ENCODE measurements at places on chromosomes 4 and X.

- DNase-seq: no peak
These were observed 55.9 kb upstream of the HGFAC start for GRCh38 chr4:3385711-3386420.

DNA sequence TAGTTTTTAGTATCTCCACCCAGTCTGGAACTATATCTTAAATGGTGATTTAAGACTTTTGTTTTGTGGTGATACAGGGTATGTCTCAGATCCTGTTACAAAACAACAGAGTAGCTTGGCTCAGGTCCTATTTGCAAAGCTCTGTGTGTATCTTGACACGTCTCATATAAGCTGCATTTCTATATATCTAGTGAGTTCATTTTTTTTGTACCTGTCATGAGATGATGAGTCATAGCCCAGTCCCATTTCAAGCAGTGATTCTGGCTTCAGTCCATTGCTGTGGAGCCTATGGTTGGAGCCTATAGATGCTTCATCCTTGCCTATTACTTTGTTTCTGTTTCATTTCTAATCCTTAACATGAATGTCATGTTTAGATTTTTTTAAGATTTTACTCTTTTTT lies 23.0 kb downstream of the GRXCR1 start:
- DNase-seq: no peak

- DNase-seq: no peak
These were observed 404.4 kb upstream of the RASGEF1B start for GRCh38 chr4:81876106-81876505.

GRCh38 chr4:43992552-43992951 lies 456.1 kb downstream of the KCTD8 start:
- DNase-seq: no peak

GRCh38 chrX:38066934-38067333 lies 60.6 kb downstream of the SYTL5 start:
- DNase-seq: no peak

DNA sequence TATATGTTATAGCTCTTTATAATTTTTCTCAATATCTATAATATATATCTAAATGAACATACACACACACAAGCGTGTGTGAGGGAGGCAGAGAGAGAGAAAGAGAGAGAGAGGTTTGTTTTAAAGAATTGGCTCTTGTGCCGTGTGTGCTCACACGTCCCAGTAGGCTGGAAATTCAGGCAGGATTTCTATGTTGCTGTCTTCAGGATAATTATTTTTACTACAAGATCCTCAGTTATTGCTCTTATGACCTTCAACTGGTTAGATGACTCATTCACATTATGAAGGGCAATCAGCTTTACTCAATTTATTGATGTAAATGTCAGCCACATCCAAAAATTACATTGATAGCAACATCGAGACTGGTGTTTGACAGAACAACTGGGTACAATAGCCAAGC lies 1520.7 kb upstream of the PCDH7 start:
- no peak for DNase-seq

DNA sequence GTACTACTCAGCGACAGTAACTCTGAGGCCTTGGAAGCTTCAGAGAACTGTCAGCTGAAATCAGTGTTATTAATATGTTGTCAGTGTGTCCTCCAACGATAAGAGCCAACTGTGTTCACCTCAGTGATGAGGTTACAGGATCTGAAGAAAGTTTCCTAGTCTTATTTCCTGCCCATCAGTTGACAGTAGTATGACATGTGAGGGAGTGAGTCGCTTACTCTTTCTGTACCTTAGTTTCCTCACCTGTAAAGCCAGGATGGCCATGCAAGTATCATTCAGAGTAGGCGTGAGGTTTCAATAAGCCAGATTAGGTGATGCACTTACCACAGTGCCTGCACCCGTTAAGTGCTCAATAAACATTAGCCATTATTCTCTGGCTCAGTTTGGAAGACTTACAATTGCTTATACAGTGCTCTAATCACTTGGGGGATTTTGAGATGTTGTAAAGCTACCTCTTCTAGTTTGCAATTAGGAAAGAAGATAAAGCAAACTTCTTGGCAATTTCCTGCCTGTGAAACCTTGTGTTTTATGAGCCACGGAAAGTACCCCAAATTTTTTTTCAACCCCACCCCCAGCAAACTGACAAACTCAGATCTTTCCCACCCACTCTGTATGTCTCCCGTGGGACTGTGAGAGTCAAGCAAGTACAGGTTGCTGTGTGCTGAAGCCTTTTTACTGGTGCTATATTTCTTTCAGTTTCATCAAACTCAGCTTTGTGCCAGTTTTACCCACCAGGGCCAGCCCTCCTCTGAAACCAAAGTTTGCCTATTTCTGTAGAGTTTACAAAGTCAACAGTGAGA lies 62.2 kb downstream of the ANXA3 start:
- no peak for DNase-seq

- DNase-seq: peak; percentile 31
These were observed 4.1 kb upstream of the UGT2B7 start for GRCh38 chr4:69092190-69092589.

- no peak for DNase-seq
These were observed 69.3 kb downstream of the NBDY start for GRCh38 chrX:56798339-56798711.

DNA sequence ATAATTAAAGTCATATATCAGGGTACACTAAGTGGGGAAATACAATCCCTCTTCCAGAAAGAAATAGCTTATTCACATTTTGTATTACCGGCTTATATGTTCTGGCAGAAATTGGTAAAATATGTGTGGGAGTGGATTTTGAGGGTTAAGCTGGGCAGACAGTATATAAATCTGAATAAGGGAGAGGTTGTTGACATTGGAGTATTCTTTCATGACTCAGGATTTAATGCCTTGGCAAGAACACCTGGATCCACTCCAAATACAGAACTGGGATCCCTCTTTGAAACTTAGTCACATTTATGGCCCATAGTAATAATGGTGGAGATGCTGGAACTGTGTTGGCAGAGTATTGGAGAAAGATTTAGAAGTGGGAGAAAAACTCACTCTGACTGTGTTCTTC lies 54.3 kb upstream of the TET2 start:
- peak; percentile 75 for DNase-seq

DNA sequence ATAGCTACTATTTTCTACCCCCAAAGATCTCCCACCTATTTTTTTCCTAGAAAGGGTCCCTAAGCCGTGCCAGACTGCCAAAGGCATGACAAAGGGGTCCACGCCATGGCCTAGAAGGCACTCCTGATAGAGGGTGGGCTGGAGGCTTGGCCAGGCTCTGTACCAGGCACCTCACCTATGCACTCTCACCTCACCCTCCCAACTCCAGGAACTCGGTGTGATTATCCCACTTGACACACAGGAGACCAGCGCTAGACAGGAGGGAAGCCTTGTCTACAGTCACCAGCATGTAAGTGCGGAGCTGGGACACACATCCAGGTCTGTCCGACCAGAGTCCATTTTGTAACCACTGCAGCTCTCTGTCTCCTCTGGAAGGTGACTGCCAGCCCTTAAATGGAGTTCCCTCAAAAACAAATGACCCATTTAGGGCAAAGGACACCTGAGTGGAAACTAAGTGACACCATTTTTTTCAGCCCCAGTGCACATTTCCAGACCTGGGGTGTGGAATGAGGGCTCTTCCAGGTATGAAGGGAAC lies 106.4 kb downstream of the RTL5 start:
- DNase-seq: no peak

GRCh38 chr4:148044089-148044911 lies 312.4 kb downstream of the ARHGAP10 start:
- DNase-seq: no peak

All from astrocyte of the cerebellum (primary cell).